Dermis microvascular lymphatic vessel endothelial cell (primary cell): ENCODE measurements at places on chromosomes 11 and 22. TPM values are rescaled to one million over a fixed set of nuclear protein-coding genes. Genes with fewer than 3 reads are reported as not detected.

TMPRSS4 gene
- not detected in 2 replicates for total RNA-seq

ELFN2 gene
- under 0.01 TPM in 2 replicates for total RNA-seq

SPI1 gene
- under 0.01 TPM in 1 of 2 replicates, not detected in the other for total RNA-seq

SPINDOC gene
- total RNA-seq, result 9.0 and 13.3 TPM in 2 replicates

APOA4 gene
- total RNA-seq, result not detected in 2 replicates

OR4A16 gene
- total RNA-seq, result not detected in 2 replicates

MPEG1 gene
- not detected in 2 replicates for total RNA-seq

MUC5B gene
- not detected in 2 replicates for total RNA-seq

SMIM38 gene
- total RNA-seq, result not detected in 2 replicates

FOLR1 gene
- total RNA-seq, result not detected in 2 replicates

APOC3 gene
- not detected in 2 replicates for total RNA-seq

C11orf86 gene
- not detected in 2 replicates for total RNA-seq

CNIH2 gene
- total RNA-seq, result 0.25 TPM in 1 of 2 replicates, not detected in the other

NNMT gene
- 133 and 251 TPM in 2 replicates for total RNA-seq

CELSR1 gene
- 18.6 and 52.2 TPM in 2 replicates for total RNA-seq

TNNT3 gene
- not detected in 2 replicates for total RNA-seq

FOLR2 gene
- not detected in 2 replicates for total RNA-seq

NAV2 gene
- total RNA-seq, result 3.2 and 3.9 TPM in 2 replicates

IGLL1 gene
- not detected in 2 replicates for total RNA-seq

IFITM10 gene
- total RNA-seq, result 0.39 and 1.3 TPM in 2 replicates

PRDM10 gene
- 3.6 and 4.3 TPM in 2 replicates for total RNA-seq

OR8B2 gene
- total RNA-seq, result not detected in 2 replicates

GP1BB gene
- 2.7 and 5.3 TPM in 2 replicates for total RNA-seq

TRMT112 gene
- total RNA-seq, result 168 and 222 TPM in 2 replicates

POU2AF2 gene
- not detected in 2 replicates for total RNA-seq

TMEM151A gene
- total RNA-seq, result under 0.01 TPM in 1 of 2 replicates, not detected in the other

SMIM35 gene
- not detected in 2 replicates for total RNA-seq

SCN2B gene
- not detected in 2 replicates for total RNA-seq

HEPHL1 gene
- not detected in 2 replicates for total RNA-seq

TREH gene
- total RNA-seq, result not detected in 2 replicates

GGT5 gene
- total RNA-seq, result 8.5 and 9.2 TPM in 2 replicates

TMA7B gene
- total RNA-seq, result not detected in 2 replicates

UCP3 gene
- under 0.01 and 0.38 TPM in 2 replicates for total RNA-seq

PANX3 gene
- total RNA-seq, result not detected in 2 replicates

CD248 gene
- total RNA-seq, result under 0.01 and 0.13 TPM in 2 replicates

PGR gene
- total RNA-seq, result under 0.01 TPM in 2 replicates

MISFA gene
- 0.13 and 1.0 TPM in 2 replicates for total RNA-seq

DEUP1 gene
- total RNA-seq, result not detected in 2 replicates

ABCC8 gene
- not detected in 2 replicates for total RNA-seq

SPDYC gene
- total RNA-seq, result not detected in 2 replicates

TPBGL gene
- total RNA-seq, result under 0.01 and 0.13 TPM in 2 replicates

PATZ1 gene
- total RNA-seq, result 11.3 and 14.4 TPM in 2 replicates
